ENCODE measurements at places on chromosomes 3 and 15.

DNA sequence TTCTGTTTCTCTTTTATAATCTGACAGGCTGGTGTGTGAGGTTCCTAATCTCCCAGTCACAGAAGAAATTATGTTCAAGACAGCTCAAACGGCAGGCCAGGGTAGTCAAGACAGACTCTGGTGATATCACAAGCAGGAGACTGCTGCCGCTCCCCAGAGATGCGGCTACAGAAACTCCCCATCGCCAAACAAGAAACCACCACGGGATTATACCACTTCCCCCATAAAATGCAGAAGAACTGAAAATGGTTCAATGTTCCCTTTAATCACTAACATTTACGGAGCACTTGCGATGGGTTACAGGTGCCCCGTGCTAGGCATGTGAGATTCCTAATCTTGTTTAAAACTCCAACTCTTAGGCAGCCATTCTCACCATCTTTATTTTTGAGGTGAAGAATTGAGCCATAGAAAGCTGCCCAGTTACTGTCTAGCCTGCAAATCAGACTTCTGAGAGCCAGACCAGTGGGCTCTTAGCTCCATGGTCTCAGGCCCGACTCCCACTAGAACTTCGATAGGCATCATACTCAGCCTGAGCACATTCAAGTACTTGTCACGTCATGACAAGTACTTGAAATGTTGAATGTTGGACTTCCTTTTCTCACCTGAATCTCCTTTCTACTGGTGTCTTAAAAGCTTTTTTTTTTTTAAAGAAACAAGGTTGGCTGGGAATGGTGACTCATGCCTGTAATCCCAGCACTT is 58.4 kb downstream of the TBC1D2B start:
- no peak for DNase-seq

DNA sequence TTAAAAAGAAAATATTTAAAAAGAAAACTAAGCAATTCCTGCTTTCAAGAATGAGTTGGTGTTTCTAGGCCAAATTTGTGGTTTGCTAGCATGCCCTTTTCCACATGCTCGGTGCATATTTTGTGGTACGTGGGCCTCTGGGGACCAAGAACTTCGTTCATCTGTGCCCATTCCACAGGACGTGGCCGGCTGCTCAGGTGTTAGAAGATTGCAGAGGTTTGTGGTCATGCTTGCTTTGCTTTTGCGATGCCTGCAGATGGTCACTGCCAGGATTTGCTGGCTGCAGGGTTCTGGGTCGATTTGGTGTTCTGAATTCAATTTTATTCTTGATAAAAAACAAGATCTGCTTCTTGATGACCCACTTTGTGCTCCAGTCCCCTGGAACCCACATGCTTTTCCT is 7.5 kb downstream of the PSTPIP1 start:
- DNase-seq: no peak

DNA sequence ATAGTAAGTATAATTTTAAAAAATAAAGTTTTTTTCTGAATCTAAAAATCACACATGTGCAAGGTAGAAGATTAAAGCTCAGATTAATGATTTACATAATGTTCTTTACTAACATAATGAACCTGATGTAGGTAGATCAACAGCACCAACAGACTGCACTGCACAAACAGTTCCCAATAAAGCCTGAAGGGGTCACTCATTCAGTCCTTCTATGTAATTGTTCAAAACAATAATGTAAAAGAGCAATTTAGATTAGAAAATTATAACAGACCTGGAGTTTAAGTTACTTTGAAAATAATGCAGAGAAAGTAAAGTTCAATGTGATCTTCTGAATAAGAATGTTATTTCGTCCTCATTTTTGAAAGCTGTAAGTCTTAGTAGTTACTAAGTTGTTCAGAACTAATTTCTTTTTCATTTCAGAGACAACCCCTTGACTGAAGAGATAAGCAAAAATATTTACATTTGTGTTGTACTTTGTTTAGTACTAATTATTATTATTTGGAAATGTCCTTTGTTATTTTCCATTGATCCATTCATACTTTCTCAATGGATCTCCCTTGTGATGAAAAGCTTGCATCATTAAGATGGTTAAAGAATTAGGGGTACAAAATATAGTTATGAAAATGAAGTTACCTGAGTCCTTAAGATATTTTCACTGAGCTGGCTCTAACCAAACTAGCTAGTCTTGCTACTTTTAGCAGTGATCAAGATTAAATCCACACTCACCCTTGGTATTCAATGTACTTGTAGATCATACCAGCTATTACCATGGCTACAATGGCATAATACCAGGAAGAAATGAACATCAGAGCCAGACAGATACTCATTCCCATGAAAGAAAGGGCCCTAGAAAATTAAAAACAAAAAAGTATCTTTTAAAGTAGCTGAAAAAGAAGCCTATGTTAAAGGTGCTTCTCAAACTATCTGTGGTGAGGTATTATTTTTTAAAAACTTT is 16.8 kb downstream of the EMC4 start:
- no peak for DNase-seq

DNA sequence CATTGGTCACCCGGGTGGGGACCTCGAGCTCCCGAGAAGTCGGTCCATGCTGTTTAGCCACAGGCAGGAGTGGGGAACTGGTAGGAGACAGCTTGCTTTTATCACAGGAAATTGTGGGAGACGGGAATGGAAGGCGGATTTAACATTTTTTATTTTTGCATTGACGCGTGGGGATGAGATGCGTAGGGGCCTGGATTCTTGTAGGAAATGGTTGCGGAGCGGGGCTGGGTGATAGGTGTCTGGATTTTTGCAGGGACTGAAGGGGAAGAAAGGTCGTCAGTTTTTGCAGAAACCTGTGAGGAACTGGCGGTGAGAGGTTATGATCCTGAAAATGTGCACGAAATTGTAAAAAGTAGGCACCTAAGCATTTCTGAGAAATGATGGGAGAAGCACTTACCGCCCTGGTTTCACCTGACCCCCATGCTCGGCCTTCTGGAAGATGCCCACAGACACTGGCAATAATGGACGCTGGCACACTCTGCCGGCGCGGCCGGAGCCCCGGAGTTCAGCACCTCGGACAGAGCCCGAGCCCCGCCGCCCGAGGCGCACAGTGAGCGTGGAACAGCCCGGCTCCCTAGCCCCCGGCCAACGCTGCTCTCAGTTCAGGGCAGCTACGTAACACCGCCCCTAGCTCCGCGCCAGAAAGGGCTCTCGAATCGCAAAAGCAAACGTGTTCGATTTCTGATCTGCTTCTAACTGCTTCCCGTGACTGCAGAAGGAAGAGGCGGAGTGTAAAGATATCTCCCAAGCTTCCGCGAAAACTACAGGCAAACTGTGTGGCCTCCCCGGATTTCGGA is 928 bp downstream of the ANKRD34C start:
- DNase-seq: peak; percentile 8

DNA sequence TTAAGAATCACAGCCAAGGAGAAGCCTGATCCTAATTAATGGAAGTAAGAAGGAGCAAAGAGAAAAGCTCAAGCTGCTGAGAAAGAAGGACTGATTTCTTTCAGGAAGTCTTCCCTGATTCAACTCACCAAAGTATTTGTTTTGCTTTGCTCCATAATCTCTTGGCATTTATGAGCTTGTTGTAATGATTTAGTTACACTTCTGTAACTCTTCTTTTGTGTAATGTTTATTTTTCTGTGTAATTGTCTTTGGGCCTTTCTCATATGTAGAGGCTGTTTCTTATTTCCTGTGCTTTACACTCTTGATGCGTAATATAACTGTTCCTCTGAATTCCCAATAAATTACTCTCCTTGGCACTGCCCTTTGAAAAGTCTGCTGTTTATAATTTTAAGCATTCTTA is 80.0 kb downstream of the COL6A5 start:
- no peak for DNase-seq

GRCh38 chr15:36769098-36769497 is 189.7 kb downstream of the CDIN1 start:
- DNase-seq: no peak

DNA sequence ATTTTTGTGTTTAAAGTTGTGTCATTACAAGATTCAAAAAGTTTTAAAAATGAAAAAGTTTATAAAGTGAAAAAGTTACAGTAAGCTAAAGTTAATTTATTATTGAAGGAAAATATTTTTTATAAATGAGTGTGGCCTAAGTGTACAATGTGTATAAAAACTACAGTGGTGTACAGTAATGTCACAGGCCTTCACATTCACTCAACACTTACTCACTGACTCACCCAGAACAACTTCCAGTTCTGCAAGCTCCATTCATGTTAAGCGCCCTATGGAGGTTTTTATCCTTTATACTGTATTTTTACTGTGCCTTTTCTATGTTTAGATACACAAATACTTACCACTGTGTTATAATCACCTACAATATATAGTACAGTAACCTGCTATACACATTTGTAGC is 76.3 kb downstream of the DTWD1 start:
- DNase-seq: no peak

GRCh38 chr15:89221543-89221942 is at the start of gene RLBP1:
TSS of gene RLBP1 (minus strand) at chr15:89221579. CDS start at chr15:89218975, 2,604 bp downstream.
- no peak for DNase-seq

- DNase-seq: no peak
Observed at GRCh38 chr15:71469413-71469812, 340.9 kb upstream of the NR2E3 start.

DNA sequence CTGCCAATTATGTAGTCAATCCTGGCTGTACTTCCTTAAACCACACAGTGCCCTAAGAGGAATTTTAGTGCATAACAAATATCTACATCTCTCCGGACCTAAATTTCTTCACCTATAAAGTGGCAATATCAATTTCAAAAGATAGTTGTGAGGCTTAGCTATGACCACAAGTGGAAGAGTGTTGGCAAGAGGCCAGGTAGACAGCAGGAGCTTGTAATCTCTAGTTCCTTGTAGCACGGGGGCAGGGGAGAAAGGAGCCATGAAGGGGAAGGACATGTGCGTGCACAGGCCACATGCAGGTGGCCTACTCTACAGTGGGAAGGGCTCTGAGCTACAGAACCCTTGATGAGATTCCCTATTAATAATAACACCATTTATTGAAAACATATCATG is 269.7 kb downstream of the ABHD5 start:
- DNase-seq: no peak
